Glutamatergic neuron (in vitro differentiated cells): ENCODE measurements at places on chromosomes 4 and X.
A peak's percentile ranks its signal among the peaks of the same experiment; 100 is the strongest.

DNA sequence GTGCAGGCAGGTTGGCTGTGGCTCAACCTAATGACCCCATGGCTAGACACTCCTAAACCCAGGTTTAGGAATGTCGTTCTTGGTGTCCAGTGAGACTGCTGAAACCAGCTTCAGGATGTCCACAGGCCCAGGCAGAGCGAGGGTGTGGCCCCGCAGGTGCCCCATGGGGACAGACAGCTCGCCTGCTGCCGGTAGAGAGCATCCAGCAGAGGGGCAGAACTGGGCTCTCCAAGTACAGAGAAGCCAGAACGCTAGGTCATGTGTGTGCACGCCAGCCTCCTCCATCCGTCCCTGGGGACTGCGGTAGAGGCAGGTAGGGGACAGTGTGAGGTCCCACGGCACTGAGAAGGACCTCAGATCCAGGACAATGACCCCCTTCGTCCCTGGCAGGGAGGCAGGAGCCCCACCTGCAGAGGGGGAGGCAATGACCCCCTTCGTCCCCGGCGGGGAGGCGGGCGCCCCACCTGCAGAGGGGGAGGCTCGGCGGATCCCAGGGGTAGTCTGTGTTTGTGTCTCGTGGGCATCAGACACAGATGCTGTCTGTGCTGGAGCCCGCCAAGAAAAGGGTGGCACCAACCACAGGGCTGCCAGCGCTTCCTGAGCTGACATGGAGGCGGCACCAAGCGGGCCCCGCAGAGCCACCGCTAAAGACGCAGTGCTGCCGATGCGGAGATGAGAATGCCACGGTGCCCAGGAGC, 118.4 kb downstream of the FAM53A start:
- DNase-seq: peak; percentile 11

DNA sequence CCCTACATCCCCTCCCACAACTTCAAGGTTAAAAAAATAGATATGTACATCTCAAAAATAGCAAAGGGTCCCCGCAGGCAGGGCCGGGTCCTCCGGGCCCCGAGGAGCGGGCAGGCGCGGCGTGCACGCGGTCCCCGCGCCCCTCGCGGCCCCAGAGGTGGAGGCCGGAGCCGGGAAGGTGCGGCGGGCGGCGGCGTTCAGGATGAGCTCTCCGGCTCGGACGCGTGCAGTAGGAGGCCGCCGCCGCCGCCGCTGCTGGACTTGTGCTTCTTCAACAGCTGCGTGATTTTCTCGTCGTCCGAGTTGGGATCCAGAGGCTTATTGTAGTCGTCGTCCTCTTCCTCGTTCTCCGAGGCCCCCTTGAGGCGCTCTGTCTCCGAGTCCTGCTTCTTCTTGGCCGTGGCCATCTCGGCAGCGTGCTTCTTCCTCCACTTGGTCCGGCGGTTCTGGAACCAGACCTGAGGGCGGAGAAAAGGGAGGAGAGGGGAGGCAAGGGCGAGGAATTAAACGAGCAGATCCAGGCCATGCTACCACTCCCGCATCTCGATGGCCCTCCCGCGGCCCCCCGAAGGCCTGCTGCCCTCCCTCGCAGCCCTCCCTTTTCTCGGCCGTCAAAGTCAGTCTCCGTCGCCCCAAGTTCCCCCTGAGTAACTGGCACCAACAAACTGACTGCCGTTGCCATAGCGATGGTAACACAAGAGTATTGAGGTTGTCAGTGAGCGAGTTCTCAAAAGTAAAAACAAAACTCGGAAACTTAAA, 5.8 kb downstream of the NKX6-1 start:
- peak; percentile 57 for DNase-seq

- DNase-seq: no peak
Observed at GRCh38 chrX:10900585-10901289, 210.4 kb upstream of the HCCS start.

DNA sequence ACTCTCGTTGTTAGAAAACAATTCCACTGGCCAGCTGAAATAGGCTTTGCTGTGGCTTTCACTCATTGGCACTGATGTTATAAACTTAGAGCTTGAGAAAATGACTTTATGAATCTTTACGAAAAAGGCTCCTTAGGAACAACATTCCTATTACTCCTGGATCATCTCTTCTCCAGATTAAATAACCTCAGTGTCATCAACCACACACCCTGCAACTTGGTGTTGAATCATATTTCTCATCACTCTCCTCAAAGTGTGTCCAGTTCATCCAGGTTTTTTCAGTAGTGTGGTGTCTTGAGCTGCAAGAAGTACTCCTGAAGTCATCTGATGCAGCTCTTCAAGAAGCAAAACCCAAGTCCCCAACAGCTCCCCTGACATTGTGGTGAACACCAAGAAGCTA, 28.1 kb upstream of the ANOS1 start:
- no peak for DNase-seq

DNA sequence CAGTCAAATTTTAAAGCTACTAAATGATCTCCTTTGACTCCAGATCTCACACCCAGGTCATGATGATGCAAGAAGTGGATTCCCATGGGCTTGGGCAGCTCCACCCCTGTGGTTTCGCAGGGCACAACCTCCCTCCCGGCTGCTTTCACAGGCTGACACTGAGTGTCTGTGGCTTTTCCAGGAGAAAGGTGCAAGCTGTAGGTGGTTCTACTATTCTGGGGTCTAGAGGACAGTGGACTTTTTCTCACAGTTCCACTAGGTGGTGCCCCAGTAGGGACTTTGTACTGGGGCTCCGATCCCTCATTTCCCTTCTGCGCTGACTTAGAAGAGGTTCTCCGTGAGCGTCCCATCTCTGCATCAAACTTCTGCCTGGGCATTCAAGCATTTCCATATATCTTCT, 845.2 kb downstream of the PCDH18 start:
- DNase-seq: no peak
